SK-N-DZ (cell line): ENCODE measurements at places on chromosomes 3 and 15.

DNA sequence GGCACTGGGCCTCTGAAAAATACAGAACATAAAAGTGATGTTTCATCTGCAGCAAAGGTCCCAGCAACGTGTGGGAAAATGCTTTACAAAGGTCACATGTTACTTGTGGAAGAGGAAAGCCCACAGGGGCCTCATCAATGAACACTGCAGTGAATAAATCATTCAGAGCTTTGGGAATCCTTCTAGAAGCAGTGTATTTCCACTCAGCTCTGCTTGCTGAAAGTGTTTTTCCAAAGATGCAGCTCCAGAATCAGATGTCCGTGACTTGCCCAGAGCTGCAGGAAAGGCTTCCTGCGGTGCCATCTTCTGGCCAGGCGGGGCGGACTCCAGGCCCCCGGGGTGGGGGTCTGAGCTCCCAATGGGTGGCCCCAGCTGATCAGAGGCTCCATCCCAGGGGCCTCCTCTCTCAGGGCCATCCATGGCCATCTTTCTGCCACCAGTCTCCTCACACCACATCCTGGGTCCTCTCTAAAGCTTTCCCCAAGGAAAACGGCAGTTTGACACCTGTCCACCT lies 81.5 kb downstream of the C3orf70 start:
- DNase-seq, result no peak

- no peak for DNase-seq
Measured at GRCh38 chr3:178223876-178224275, 312.4 kb upstream of the KCNMB2 start.

DNA sequence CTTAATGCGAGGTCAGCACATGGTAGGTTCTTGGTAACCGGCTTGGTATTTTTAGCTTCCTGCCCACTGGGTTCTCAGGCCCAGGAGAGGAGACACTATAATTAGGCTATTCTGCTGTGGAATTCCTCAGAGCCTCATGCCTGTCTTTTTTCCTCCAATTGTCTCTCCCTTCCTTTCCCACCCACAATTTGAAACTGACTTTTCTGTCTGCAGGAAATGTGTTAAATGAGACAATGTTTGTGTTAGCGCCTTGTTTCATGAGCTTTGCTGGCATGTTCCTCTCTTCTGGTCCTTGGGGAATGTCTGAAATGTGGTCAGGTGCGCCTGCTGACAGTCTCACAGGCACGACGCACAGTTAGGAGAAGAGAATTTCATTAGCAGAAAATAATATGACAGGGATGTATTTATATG lies 223.6 kb upstream of the CTNNB1 start:
- no peak for DNase-seq

- DNase-seq, result no peak
Measured at GRCh38 chr15:41480396-41481140, 13.1 kb upstream of the ITPKA start.

DNA sequence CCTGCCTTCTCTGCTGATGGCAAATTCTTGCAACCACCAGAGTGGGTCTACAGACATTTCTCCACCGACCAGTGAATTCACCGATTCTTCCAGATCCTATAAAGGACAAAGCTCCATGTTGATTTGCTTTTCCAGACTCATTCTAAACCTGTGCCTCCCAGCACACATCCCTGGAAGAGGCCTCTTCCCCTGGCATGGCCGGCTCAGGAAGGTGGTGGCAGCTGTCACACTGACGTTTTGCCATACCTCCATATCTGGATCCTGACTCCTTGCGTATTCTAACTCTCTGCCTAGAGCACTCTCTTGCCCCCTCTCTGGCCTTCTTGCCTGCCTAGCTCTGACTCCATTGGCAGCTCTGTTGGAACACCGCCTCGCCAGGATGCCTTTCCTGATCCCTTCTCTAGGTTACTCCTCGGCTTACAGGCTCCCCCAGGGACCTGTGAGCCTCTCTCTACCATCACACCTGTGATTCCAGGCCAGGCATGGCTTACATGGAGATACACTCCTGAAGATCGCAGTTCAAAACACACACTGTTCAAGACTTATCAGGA lies 31.0 kb downstream of the SLCO2A1 start:
- no peak for DNase-seq

DNA sequence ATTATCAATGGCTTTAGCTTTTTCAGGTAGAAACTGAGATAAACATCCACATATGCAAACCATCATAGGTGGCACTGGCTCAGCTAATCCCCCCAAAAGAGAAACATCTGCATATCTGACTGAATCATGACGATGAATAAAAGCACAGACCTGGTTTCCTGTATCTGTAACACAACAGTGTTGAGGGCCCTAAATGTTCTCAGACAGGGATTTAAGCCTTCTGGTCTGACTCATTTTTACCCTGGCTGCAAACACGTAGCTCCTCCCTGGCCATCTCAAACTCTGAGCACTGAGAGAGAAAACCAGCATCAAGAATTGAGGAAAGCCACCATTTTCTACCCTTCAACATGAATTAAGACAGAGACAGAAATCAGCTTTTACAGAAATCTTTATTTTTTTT lies 35.2 kb downstream of the GLB1 start:
- no peak for DNase-seq

DNA sequence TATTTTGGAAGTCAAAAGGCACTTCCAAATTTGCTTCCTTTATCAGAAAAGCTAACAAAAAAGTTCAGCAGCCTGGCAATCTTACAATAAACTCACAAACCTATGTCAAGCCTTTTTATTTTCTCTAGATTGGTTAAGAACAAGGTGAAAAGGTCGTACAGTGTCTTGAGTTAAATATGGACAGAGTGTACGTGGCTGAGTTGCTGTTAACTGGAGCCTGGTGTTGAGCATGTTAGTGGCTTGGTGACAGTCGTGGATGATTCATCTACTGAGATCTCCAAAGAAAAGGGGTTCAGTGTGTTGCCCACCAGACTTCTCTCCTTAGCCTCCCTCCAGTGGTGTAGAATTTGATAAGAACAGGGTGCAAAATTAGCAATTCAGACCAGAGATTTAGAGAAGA lies 89.7 kb downstream of the SSR3 start:
- DNase-seq, result no peak

DNA sequence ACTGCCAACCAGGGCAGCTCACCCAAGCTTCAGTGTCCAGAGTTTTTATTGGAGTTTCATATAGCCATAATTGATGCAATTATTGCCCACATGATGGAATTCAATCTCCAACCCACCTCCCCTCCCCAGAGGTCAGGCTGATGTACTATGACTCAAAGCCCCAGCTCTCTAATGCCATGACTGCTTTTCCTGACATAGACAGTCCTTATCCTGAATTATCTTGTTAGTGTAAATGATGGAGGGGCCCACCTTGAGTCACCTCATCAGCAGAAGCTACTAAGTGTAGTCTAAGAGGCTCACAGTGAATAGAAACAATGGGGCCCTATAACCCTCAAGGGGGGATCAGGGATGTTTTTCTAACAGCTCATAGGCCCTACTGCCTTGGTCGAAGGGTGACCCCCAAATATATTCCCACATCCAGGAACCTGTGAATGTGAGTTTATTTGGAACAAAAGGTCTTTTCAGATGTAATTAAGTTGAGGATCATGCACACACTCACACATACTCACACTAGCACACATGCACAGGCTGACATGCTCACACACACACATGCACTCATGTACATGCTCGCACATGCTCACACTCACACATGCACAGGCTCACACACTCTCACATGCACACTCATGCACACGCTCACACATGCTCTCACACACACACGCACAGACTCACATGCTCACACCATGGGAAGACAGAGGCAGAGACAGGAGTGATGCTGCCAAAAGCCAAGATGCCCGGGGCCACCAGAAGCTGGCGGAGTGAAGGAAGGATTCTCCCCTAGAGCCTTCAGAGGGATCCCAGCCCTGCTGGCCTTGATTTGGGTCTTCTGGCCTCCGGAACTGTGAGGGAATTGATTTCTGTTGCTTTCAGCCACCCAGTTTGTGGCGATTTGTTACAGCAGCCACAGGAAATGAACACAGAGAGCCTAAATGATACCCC lies 131.2 kb upstream of the SMAD3 start:
- no peak for DNase-seq

- no peak for DNase-seq
Measured at GRCh38 chr3:128882719-128883118, 3.3 kb downstream of the ACAD9 start.

- DNase-seq, result no peak
Measured at GRCh38 chr15:75091814-75092213, 68.4 kb downstream of the PPCDC start.

DNA sequence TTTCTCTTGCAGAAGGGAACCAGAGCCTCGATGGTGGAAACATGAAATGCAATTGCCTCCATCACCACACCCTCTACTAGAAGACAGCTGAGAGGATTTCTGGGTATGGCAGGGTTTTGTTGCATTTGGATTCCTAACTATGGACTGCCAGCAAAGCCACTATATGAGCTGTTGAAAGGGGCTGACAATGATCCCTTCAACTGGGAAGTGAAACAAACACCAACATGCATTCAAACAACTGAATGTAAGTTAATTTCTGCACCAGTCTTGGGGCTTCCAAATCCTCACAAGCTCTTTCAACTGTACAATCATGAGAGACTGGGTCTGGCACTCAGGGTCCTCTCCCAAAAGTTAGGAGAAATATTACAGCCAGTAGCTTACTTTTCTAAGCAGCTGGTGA lies 116.7 kb upstream of the PLCL2 start:
- DNase-seq, result no peak

DNA sequence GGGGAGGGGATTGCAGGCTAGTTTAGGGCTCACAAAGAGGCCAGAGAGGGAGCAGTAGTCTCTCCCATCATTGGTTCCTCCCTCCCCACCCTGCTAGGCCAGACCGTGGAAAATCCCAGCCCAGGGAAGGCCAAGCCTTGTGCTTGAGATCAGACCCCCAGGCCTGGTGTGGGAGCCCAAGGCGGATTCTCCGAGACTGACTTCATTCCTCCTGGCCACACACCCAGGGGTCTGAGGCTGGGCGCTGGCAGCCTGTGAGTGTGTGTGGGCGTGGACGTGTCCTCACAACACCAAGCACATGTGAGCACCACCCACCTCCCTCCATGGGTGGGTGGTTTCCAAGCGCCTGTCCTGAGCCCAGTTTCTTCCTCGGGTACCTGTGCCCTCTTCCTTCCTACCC lies 4.1 kb downstream of the LOXL1 start:
- DNase-seq, result no peak

DNA sequence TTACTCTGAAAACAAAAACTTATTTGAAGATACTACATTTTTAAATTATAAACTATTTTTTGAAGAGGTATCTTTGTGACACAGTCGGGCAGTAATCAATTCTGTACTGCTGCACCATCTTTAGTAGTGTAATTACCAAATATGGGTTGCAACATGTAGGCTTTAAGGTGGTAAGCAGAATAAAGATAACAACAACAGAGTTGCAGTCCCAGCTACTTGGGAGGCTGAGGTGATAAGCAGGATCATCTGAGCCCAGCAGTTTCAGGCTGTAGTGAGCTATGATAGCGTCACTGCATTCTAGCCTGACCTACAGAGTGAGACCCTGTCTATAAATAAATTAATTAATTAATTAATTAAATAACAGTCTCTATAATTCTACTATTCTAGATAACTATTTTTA lies 6.0 kb downstream of the PLOD2 start:
- no peak for DNase-seq

GRCh38 chr3:43999728-44000319 lies 241.9 kb upstream of the TOPAZ1 start:
- no peak for DNase-seq

GRCh38 chr3:97662762-97663161 lies 101.8 kb upstream of the ARL6 start:
- DNase-seq, result no peak

DNA sequence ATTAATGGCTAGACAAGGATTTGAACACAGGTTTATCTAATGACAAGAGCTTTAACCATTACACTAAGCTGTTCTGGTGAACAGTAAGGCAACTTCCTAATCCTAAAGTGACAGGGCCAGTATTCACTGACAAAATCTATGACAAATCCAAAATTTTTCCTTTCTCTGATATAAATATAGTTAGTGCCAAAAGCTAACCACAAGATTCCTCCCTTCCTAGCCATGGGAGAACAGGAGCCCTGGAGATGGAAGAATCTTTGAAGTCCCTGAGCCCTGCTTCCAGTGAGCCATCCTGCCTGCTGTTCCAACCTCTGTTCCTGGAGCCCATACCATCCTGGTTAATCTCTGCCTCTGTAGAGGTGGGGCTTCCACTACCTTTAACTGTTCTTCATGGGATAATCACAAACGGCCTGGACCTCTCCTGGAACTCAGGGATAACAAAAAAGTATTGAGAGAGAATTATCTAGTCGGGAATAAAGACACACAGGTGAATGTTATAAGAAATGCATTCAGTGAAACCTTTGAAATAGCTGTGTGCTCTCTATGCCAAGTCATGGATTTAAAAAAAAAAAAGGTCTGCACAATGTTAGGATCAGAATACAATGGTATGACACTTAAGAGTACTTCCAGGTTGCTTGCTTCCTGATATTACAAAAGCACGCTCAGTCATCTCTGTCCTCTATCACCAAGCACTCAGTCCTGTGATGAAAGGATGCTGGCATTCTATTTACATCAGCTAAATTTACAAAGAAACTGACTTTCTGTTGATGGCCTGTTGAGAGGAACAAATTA lies 235.8 kb downstream of the SUCLG2 start:
- no peak for DNase-seq

GRCh38 chr15:92922418-92923002 lies 22.4 kb downstream of the CHD2 start:
- DNase-seq, result no peak

GRCh38 chr3:69324362-69325025 lies 61.4 kb downstream of the FRMD4B start:
- DNase-seq, result peak; percentile 53

GRCh38 chr15:74725225-74725774 lies at the start of gene CYP1A1:
Gene CYP1A1 (minus strand): TSS chr15:74725528. CDS start chr15:74723097, 2,431 bp downstream.
- no peak for DNase-seq

GRCh38 chr15:51706926-51707608 lies 25.8 kb downstream of the SCG3 start:
- no peak for DNase-seq

DNA sequence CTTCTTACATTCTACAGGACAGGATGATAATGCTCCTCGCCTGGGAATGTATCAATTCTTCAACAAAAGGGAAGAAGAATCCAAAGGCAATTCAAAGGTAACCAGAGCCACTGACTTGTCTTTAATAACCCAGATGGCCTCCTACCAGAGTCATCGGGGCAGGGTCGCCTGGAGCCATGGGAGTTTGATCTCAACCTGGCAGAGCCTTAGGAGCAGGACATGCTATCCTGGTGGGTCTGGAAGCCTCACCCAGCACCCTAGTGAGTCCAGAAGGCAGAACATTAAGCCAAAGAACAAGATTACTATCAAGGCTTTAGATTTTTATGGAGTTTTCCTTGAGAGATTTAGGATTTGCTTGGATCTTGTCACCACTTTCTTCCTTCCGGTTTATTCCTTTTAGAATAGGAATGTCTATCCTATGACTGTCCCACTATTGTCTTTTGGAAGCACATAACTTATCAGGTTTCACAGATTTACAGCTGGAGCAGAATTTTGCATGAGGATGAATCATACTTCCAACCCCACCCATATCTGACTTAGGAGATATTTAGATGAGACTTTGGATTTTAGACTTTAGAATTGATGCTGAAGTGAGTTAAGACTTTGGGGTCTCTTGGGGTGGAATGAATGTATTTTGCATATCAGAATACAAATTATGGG lies 330.3 kb upstream of the GOLIM4 start:
- DNase-seq, result no peak

- DNase-seq, result no peak
Measured at GRCh38 chr15:41566121-41566885, 7.3 kb downstream of the TYRO3 start.
